Activated CD8-positive, alpha-beta memory T cell treated with anti-CD3 and anti-CD28 coated beads for 1 hour (primary cell): ENCODE measurements at places on chromosomes 6 and 20.

DNA sequence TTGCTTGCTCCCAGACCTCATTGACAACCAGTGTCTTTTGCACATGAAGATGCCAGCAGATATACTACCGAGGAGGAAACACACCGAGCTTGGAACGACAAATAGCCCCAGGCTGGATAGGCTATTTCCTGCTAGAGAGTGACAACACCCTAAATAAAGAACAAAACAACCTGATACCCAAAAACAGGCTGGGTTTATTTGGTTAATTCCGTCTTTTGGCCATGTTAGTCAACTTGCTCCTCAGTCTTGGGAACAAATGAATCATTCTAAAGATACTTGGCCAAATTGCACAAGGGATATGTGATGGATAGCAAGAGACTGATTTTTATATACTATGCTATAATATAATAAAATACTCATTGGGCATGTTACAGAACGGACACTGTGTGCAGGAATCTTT lies 11.5 kb upstream of the MUC22 start:
- DNase-seq = no peak

- no peak for DNase-seq
Observed at GRCh38 chr6:142398353-142398752, 96.5 kb downstream of the ADGRG6 start.

GRCh38 chr20:63653974-63654668 lies 897 bp upstream of the STMN3 start:
- DNase-seq = no peak

GRCh38 chr6:52180787-52181558 lies 5.2 kb upstream of the IL17A start:
- DNase-seq = no peak

GRCh38 chr6:46484081-46484820 lies 7.0 kb downstream of the RCAN2 start:
- DNase-seq = no peak

- DNase-seq = no peak
Observed at GRCh38 chr20:36275011-36275410, 31.1 kb upstream of the DLGAP4 start.

DNA sequence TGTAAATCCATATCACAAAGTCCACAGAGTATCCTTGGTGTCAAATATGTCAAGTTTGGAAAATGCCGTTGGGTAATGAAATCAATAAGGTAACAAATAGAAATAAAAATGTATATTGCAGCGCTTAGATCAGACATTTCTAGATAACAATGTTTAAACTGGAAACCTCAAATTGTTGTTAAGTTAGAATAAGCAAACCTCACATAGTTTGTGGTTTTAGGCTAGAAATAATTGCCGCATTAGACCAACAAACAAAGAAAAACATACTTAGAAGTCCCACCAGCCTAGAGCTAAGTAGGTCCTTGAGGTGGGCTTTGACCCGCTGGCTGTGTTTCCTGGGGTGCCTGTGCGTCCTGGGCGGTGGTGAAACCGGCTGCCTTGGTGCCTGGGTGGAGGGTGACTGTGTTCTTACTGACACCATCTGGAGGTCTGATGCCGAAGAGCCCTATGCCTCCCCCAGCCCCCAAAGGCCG lies 71.4 kb downstream of the DACT2 start:
- DNase-seq = no peak

DNA sequence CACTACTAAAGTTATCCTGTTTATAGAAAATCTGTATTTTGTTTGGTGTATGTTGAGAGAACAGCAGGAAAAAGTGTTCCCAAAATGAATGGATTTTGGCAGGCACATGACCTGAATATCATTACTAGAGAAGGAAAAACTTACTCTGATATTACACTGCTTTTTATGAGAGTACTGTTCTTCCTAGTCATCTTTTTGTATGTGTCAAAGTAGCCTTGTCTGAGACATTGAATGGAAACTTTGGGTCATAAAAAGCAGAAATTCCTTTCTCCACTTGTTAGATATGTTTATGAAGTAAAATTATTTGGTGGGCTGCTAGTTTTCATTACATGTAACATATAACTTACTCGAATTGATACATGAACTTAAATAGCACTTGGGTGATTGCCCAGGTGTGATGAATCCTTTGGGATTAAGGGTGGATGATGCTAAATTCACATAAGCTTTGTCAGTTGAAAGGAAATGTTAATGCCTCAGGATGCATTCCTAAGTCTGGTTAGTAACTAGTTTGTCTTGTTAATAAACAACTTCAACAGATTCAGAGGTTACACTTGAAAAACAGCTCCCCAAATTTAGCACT lies 206.7 kb downstream of the CENPW start:
- DNase-seq = no peak

- DNase-seq = no peak
Observed at GRCh38 chr6:1825926-1826325, 216.2 kb downstream of the FOXC1 start.

- DNase-seq = no peak
Observed at GRCh38 chr6:134549854-134550253, 231.9 kb upstream of the SGK1 start.

GRCh38 chr6:145036236-145036635 lies 699.1 kb downstream of the EPM2A start:
- DNase-seq = no peak

GRCh38 chr6:167930295-167930694 lies 67.2 kb upstream of the KIF25 start:
- DNase-seq = no peak

- no peak for DNase-seq
Observed at GRCh38 chr20:53990768-53991450, 79.5 kb downstream of the BCAS1 start.

DNA sequence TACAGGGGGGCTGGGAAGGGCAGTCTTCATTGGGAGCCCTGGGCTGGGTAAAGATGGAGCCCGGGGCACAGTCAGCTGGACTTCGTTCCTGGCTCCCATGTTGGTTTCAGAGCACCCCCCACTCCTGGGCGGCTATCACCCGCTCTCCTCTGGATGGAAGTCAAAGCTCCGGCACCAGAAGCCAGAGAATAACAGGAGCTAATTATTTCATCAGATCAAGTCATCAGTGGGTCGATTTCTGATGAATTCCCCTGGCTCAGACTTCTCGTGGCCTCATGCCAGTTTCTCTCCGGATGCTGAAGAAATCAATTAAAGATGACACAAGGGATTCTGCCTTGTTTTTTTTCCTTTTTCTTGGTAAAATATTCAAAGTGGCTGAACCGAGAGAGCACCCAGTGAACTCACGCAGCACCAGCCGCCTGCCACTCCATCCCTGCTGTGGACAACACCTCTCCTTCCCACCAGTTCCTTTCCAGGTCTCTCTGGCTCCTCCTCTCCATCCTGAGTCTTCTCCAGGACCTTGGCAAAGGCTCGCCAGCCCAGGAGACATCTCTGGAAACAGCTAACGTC lies 22.5 kb downstream of the SULF2 start:
- DNase-seq = no peak

GRCh38 chr20:39090906-39091305 lies 128.8 kb downstream of the DHX35 start:
- DNase-seq = no peak

GRCh38 chr6:128478230-128479047 lies 42.0 kb downstream of the PTPRK start:
- DNase-seq = no peak

DNA sequence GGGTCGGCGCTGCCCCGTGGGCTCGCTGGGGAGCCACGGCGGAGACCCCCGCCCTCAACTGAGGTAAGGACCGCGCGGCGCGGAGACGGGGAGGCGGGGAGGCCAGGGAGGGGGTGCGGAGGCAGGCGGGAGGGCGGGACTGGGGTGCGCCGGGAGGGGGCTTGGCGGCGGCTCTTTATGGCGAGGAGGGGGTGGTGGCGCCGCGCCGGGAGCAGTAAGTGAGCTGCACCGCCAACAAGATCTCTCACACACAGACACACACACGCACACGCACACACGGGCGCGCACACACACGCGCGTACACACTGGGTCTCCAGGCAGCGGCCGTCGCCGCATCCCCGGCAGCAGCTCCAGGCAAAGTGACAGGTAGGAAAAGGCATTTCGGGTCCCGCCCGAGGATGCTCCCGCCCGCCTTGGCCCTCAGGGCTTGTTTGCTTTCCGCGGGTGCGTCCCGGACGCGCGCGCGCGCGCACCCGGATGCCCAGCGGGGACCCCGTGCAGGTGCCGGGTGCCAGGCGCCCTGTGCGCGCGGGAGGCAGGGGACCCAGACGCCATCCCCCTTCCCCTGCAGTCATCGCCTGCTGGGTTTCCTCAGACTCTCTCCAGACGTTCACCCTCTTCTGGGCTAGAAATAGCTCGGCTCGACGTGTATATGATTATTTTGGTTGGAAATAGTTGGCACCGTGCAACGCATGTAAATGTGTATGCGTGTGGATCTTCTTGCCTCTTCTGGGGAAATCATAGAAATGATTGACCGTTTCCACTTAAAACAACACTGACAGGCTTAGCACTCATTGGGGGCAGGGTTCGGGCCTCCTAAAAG lies at the start of gene PLCB4:
Gene PLCB4, plus strand, starts transcription at position 247 of the 823 bp plus-strand sequence. CDS start 238,728 bp downstream, outside the sequence.
- no peak for DNase-seq

GRCh38 chr20:32535953-32536823 lies 48.9 kb downstream of the NOL4L start:
- DNase-seq = peak; percentile 65

- DNase-seq = no peak
Observed at GRCh38 chr6:28751514-28751913, 172.3 kb downstream of the TRIM27 start.

DNA sequence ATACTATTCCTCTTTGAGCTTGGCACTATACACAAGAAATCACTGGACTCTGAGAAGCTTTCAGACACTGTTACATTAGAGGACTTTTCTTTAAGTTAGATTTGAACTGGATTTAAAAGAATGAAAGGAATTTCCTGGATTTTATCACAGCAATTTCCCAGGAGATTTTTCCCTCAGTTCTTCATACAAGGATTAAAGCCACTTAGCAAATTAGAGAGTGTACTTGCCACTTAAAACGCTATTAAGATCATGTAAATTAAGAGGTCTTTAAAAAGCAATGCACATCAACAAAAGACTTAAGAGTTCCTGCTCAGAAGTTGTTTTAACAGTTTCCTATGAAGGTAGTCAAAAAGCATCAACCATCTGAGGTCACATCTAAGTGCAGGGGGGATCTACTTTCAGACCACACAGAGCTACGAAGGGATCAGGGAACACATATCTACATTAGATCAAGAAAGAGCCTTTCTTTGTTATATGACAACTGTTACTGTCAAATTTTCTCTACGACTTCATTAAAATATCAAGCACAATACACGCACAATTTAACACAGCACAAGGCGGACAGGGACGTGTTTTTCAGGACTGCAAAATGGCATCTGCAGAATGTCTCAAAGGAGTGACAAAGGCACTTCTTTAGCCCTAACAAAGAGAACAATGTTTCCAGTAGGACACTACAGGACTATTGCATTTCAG lies 65.8 kb downstream of the EPB41L2 start:
- no peak for DNase-seq

GRCh38 chr6:71419217-71420094 lies 130.8 kb downstream of the OGFRL1 start:
- no peak for DNase-seq

DNA sequence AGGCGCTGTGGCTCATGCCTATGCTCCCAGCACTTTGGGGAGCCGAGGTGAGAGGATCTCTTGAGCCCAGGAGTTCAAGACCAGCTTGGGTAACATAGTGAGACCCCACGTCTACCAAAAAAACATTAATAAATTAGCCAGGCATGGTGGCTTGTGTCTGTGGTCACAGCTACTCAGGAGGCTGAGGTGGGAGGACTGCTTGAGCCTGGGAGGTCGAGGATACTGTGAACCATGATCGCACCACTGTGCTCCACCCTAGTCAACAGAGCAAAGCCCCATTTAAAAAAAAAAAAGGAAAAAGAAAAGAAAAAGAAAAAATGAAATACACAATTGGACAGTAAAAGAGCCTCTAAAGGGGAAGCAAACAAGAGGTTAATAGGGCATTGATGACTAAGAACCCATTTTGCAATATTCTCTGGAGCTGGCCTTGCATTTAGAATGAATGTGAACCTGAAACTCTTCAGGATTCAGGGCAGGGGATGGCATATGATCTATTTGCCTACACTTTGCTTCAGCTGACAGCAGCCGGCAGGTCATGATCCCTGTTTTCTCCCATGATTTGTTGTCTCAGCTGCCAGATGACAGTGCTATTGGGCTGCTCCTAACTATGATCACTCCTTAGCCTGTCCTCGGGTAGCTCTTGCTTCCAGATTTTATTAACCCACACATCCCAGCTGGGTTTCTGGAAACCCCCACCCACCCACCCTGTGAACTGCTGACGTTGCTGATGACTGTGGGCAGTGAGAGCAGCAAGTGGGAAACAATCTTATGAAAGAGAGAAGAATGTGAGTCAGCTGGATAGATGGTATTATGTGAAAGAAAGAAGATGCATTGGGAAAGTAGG lies 83.8 kb upstream of the ELOVL5 start:
- DNase-seq = no peak

DNA sequence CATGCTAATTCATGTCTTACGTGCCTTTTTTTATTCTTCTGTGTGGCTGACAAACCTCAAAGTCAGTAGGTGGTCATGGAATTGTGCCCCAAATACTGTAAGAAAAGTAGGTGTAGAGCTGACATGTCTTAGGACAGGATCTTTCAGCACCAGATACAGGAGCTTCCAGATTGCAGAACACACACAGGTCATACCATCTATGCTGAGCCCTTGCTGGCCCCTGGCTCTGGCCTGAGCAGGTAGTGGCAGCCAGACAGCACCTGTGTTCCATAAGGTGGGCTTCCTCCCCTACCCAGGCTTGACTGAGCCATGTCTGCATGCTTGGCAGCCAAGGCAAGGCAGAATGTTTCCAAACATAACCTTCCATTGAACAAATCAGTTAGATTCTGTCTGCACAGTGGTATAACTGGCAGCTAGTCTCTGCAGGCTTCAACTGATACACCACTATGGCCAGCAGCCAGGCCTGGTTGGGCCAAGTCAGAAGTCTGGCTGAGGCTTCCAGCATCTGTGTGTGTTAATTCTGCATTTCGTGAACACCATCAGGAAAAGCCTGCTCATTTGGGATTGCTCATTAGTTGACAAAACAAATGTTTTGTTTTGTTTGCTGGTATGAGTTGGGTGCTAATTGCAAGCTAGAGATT lies 366.5 kb downstream of the FOXA2 start:
- no peak for DNase-seq

DNA sequence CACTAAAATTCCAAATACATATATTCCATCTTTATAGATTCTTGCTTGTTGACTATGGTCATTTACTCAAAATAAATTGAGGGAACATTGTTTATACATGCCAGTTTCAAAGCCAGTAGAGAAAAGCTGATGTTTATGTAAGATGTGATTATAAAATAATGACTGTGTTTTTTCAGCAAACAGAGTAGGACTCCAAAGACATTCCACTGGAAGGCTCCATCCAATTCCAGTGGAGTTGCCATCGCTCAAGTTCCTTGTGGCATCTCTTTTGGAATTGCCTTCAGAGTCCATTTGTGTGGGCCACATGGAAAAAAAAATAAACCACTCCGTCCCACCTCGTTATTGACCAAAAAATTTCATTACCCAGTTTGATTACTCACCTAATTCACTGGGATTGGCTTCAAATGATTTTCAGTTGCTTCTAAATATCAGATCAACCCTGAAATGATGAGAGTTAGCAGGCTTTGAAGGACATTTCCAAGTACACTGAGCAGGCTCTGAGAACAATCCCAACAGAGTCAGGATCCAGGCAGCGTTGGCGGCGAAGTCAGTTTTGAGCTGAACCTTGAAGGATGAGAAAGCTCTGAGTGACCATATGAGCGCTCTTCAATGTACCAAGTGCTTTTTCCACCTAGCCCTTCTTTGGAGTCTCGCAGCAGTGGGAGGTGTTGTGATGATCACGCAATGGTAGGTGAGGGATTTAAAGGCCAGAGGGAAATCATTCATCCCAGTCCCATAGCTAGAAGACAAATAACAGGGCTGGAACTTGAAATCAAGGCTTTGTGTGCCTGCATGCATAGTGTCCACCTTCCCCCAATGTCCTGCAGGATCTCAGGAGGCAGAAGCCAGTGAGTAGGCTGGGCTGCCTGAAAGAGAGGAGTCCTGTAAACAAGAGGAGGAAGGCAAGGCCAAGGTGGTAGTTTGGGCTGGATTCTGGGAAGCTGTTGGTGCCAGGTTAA lies 281.7 kb downstream of the CDC5L start:
- no peak for DNase-seq
